ENCODE measurements at places on chromosomes 2 and 18.

DNA sequence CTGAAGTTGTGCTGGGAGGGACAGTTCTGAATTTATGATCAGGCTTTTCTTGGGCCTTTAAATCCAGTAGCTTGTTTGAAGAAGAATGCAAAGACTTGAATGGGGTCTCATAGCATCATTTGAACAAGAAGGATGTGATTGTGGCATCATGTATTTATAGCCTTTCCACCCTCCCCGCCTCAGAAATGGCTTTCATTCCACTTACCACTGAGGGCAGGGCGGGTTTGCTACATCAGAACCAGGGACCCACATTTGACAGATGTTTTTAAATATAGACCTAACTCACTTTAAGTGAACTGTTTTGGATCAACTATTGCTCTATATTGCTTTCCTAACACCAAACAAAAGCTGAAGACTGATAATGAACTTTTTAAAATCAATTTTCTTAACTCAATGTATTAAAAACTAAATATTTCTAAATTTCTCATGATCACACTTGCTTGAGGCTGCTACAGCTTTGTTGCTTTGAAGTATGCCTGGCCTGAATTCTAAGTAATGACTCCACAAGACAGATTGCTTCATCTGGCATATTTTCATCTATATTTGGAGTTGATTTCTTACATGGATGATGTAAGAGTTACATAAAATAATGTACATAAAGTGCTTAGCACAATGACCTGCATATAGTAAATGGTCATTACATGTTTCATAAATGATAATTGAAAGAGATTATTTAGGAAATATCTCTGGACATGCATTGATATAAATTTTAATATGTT is 1552.9 kb upstream of the SLC39A10 start:
- DNase-seq, result no peak

DNA sequence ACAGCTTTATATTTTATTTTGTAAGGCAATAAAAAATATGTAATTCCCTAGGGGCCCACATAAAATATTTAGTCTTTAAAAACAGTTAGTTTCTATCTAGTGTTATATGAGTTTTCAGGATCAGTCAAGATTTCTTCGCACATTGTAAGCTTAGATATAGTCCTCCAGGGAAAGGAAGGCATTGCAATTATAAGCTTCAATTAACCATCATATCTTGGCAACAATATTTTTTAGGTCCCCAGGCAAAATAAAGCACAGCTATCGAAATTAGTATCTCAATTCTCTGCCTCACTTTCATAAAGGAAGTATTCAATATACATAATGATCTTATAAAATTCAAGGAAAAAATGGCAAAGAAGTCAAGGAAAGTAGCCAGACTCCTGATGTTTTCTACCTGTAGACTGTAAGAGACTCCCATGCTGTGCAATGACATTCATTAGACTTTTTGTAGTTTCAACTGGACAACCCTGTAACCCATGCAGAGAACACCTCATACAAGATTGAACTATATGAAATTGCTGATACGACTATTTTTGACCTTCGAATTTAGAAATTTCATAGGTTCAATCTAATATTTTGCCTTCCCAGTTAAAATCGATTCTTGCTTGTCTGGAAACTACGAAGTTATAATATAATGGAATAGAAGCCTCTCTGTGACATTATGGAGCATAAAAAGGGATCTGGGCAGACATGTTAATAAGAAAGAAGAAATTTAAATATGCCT is 96.8 kb downstream of the UNC80 start:
- no peak for DNase-seq

DNA sequence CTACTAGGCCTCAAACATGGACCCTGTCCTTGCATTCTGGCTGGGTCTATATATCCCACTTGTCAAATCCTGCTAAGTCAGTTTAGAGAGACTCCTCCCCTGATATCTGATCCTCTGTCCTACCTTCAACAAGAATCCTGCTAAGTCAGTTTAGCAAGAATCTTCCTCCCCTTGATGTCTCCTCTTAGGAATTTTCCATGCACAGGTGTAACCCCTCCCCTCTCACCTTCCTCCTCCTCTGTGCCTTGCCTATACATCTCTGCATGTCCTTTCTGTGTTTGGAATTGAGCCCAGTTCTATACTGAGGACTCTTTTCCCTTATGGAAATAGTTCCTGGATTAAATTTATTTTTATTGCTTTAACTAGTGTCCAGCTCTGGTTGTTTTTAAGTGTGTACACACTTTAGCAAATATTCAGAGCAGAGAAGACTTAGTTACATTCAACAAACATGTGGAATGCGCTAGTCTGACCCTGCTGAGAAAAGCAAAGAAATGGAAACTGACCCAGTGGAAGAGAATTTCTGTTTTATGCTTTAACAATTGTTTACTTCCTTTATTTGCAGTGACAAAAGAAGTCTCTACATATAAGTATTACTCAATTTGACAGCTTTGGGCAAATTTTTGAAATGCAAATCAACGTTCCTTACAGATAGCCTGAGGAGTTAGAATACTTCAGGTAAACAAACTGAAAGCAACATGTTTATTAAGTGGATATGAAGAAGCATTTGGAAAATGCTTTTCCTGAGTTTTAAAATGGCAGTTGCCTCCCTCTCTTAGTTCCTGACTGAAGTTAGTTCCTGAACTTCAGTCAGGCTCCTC is 80.6 kb downstream of the RIT2 start:
- no peak for DNase-seq

DNA sequence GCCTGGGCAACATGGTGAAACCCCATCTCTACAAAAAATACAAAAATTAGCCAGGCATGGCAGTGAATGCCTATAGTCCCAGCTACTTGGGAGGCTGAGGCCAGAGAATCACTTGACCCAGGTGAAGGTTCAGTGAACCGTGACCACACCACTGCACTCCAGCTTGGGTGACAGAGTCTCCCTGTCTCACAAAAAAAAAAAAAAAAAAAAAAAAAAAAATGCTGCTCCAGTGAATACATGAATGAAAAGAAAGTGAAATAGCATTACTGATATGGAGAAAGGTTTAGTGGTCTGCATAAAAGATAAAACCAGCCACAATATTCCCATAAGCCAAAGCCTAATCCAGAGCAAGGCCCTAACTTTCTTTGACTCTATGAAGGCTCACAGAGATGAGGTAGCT is 44.5 kb downstream of the METTL8 start:
- DNase-seq, result no peak

DNA sequence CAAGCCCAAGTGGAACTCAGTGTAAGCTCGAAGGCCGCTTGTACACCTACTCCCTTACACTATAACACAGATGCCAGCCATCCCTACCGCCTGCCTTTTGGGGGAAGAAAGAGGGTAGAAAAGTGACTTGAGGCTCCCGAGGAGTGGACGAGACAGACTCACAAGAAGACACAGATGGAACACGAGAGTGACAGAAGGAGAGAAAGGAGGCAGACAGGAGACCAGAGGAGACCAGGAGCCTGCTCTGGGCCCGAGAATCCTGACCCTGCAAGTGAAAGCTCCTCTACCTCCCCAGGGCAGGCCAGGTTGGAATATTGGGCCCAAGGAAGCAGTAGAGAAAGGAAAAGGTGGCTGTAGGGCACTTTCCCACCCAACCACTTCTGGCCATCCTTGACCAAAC is 23.4 kb upstream of the TNS1 start:
- DNase-seq, result no peak

GRCh38 chr2:210480079-210480478 is 3.5 kb upstream of the LANCL1 start:
- no peak for DNase-seq

- DNase-seq, result no peak
These were observed 96.1 kb downstream of the PPP1R1C start for GRCh38 chr2:182081602-182082260.

GRCh38 chr2:88659538-88659915 is 31.9 kb upstream of the RPIA start:
- no peak for DNase-seq

GRCh38 chr2:29212009-29212408 is 96.8 kb downstream of the CLIP4 start:
- DNase-seq, result no peak

GRCh38 chr2:31058096-31059035 is 79.9 kb downstream of the GALNT14 start:
- DNase-seq, result no peak

- DNase-seq, result no peak
These were observed 283.5 kb upstream of the TANK start for GRCh38 chr2:160876765-160877164.

DNA sequence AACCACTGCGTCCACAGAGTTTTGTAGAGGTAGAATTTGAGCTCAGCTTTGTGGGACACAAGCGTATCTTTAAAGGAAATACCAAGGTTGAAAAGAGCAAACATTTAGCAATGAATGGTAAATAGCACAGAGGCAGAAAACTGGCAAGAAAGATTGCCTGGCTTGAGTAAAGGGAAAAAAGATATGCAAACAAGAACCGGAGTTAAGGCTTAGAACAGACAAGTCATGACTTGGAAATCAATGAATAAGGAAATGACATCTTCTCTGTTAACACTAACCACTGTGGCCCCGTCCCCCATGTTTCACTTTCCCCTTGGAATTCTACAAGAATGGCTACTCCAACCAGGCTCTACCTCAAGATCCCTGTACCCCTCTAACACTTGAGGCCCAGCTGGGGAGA is 3.8 kb downstream of the STAM2 start:
- DNase-seq, result no peak

DNA sequence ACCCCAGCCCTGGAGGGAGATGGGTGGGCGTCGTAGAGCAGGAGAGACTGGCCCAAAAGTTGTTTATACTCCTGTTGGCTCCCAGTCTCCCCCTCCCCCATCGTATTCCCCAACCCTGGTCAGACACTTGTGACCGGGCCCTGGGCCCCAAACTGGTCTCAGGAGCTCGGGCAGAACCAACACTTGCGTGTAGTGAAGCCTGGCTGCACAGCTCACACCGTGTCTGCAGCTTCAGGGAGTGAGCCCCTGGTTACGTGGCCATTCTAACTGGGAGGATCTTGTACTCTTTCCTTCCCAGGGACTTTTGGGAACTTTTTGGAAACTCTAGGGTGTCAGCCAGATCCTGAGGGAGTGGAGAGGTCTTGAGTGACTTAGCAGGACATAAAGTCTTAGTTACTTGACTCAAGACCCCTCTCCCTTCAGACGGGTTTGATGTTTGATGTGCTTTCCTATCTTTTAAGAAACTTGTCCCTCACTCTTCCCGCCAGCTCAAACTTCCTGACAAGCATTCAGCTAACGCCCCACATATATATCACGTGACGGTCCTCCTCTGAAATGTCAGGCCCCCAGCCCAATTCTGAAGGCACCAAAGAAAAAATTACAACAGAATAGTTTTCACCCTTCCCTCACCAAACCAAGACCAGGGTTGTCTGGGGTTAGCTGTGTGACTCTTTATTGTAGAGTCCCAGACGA is 2.3 kb downstream of the PKDCC start:
- no peak for DNase-seq

- DNase-seq, result no peak
These were observed 71.0 kb downstream of the TMEM182 start for GRCh38 chr2:102832789-102833188.

GRCh38 chr2:231287696-231288095 is 89.3 kb downstream of the ARMC9 start:
- no peak for DNase-seq

DNA sequence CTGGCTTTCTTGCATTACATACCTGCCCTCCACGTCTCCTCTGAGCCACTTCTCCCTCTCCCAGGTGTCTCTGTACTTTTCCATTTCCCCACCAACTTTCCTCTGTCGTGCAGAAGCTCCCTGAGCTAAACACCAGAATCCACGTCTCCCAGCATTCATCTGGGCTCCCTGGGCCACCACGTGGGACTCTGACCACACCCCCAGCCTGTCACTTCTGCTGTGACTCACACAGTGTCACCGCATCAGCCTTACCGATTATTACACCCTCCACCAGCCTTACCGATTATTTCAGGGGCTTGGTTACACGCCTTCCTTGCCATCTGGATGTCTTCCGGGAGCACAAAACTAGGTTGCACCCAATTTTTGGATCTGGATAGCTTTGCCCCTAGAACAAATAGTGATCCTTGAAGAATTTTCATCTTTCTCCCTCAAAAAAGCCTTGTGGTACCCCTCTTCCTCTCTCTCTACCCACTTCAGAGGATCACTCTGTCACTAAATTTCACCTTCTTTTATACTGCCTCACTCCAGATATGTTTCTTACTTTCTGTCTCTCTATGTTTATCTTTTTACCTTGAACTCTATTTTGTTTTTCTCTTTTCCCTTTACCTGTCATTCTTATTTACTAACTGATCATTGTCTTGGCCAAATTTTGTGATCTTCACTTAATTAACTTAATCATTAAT is 136.9 kb upstream of the CAB39 start:
- DNase-seq, result no peak

DNA sequence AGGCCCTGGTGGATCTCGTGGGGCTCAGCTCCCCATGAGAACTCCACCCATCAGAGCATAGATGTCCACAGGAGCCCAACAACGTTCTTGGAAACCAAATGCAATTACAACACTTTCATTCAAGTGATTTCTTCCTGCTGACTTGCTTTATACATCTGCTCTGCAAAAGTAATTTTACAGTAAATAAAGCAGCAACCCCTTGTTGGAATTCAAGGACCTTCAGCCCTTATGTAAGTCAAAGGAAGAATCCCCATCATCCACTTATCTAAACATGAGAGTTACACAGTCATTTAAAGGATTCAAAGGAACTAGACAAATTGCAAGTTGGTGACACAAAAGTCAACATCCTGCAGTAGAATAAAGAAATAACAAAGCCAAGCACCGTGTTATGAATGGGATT is 17.1 kb upstream of the ANTXR1 start:
- no peak for DNase-seq

- no peak for DNase-seq
These were observed 684.6 kb upstream of the ID2 start for GRCh38 chr2:7997279-7997678.

GRCh38 chr2:46086578-46087070 is 210.6 kb upstream of the EPAS1 start:
- no peak for DNase-seq

DNA sequence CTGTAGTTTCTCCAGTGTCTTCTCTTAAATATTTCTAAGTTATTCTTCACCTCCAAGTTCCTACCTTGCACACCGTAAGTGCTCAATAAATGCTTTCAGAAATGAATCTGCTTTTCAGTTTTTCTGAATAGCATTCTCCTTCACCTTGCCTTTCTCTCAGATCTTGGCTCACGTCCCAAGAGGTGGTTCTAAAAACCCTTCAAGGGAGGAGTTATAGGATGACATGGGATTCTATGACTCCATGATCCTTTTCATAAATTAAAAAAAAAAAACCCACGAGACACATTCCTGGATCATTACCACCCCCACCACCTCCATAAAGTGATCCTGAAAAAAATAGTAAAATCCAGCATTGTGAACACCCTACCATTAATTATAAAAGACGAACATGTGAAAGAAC is 11.7 kb downstream of the KCTD1 start:
- no peak for DNase-seq

DNA sequence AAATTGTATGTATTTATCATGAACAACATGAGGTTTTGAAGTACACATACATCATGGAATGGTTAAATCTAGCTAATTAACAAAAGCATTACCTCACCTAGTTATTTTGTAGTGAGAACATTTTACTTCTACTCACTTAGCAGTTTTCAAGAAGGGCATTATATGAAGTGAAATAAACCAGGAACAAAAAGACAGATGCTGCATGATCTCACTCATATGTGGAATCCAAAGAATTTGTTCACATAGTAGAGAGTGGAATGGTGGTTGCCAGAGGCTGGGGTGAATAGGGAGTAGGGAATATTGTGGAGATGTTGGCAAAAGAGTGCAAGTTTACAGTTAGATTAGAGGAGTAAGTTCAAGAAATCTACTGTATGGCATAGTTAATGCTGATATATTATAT is 292.0 kb downstream of the ASXL3 start:
- no peak for DNase-seq

Measured in esophagus squamous epithelium (tissue), 5 donors.